Stimulated activated CD8-positive, alpha-beta memory T cell treated with anti-CD3 and anti-CD28 coated beads, Interleukin-12 subunit alpha, Interleukin-12 subunit beta, amount 100 ng/mL, for 4 hours (primary cell): ENCODE measurements at places on chromosomes 7 and 10.

- DNase-seq, result no peak
Measured at GRCh38 chr7:154942691-154943090, 60.2 kb downstream of the PAXIP1 start.

DNA sequence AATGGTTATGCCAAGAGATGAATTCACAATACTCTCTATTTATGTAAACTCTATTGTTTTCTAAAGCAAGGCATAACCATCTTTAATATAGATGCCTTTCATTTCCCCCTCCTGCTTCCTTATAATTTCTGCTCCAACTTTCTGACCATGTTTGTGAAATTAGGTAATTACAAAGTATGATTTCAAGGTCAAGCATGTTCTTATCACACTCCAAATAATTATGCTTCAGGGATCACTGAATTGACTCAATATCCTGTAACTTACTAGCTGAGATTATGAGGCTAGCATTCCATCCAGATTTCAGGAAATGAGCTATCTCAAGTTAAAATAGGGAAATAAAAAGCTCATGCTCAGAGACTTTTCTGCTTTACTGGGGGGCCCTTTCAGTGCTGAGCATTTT is 655.9 kb upstream of the IGFBP3 start:
- no peak for DNase-seq

- no peak for DNase-seq
Measured at GRCh38 chr10:88913788-88914187, 33.7 kb downstream of the STAMBPL1 start.

DNA sequence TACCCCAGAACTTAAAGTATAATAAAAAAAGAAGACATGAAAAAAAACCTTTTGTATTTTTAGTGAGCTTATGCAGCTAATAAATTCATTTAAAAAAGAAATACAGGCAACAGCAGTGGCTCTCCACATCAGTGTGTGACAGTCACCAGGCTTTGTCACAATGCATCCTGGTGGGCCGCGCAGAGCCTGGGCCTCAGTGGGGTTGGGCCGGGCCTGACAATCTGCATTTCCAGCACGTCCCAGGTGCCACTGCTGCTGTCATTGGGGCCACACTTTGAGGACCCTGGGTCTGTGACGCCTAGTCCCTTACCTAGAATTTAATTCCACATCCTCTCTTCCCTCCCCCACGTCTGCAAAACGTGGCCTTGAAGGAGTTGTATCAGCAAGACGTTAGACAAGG is 284.5 kb downstream of the ADARB2 start:
- DNase-seq, result no peak

GRCh38 chr10:49115796-49116508 is 630 bp upstream of the VSTM4 start:
- no peak for DNase-seq

- no peak for DNase-seq
Measured at GRCh38 chr10:103124420-103125096, 68.5 kb downstream of the NT5C2 start.

GRCh38 chr10:127989481-127990012 is 82.6 kb downstream of the PTPRE start:
- no peak for DNase-seq

GRCh38 chr7:22842383-22842941 is 19.8 kb upstream of the TOMM7 start:
- DNase-seq, result no peak
